ENCODE measurements at places on chromosomes 3 and 15.

DNA sequence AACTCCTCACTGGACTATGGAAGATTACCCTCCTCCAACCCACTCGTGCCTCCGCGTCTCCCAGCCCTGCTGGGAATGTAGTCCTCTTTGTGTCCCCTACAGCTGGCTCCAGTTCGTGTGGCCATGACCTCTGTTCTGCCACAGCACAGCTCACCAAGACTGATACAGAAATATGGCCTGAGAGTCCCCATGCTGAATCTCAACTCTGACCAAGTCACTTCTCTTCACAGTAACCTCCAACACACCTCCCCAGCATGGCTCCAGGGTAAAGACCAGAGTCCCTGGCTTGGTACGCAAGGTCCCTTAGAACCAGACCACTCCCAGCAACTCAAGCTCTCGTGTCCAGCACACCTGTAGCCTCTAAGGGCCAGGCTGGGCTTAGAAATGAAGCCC is 2.3 kb upstream of the COL7A1 start:
- DNase-seq: no peak

GRCh38 chr3:133532951-133533350 is 40.5 kb upstream of the CDV3 start:
- no peak for DNase-seq

GRCh38 chr3:56291244-56291680 is 177.0 kb downstream of the ERC2 start:
- DNase-seq: no peak

- no peak for DNase-seq
Measured at GRCh38 chr3:110504401-110504800, 567.2 kb upstream of the NECTIN3 start.

GRCh38 chr3:57041674-57042073 is 18.8 kb upstream of the SPATA12 start:
- DNase-seq: no peak

- no peak for DNase-seq
Measured at GRCh38 chr3:81378552-81379293, 382.7 kb downstream of the GBE1 start.

GRCh38 chr3:62951037-62951613 is 75.9 kb upstream of the CADPS start:
- no peak for DNase-seq

DNA sequence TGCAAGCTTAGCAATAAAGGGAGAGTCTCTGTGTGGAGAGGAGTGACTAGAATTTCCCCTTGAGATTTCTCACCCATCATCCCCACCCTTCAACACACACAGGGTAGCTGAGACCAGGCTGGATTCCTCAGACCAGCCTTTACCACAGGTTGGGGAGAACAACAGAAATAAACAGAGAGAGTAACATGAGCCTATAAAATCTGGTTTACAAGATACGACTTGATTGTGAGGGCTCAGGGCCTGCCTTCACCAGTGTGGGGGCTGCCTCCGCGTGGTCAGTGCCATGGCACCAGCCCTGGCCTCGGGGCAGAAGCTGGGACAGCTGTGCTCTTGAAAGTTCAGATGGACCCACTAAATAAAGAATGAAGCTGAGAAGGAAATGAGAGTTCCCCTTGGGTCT is 14.6 kb upstream of the MAGEF1 start:
- DNase-seq: no peak

GRCh38 chr3:164208821-164209220 is 869.5 kb downstream of the SI start:
- no peak for DNase-seq

GRCh38 chr3:62329971-62330370 is 43.4 kb downstream of the FEZF2 start:
- no peak for DNase-seq

- DNase-seq: no peak
Measured at GRCh38 chr3:43348350-43348749, 62.0 kb downstream of the SNRK start.

- no peak for DNase-seq
Measured at GRCh38 chr3:23341147-23341838, 138.2 kb downstream of the UBE2E2 start.

DNA sequence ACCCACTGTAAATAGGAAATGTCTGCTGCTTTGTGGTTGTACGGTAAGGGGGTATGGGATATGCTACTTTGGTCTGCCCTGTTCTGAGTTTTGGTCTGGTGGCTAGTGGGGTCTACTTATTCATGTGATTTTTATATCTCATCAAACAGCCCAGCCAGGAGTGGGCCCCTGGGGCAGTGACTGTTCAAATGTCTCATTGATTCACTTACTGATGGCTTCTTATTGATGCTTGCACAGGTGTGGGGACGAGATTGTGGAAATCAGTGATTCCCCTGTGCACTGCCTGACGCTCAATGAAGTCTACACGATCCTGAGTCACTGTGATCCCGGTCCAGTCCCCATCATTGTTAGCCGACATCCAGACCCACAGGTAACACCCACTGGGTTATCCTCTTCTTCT is 38.5 kb downstream of the STARD5 start:
- DNase-seq: no peak

- DNase-seq: no peak
Measured at GRCh38 chr3:39216176-39216790, 23.9 kb upstream of the XIRP1 start.

DNA sequence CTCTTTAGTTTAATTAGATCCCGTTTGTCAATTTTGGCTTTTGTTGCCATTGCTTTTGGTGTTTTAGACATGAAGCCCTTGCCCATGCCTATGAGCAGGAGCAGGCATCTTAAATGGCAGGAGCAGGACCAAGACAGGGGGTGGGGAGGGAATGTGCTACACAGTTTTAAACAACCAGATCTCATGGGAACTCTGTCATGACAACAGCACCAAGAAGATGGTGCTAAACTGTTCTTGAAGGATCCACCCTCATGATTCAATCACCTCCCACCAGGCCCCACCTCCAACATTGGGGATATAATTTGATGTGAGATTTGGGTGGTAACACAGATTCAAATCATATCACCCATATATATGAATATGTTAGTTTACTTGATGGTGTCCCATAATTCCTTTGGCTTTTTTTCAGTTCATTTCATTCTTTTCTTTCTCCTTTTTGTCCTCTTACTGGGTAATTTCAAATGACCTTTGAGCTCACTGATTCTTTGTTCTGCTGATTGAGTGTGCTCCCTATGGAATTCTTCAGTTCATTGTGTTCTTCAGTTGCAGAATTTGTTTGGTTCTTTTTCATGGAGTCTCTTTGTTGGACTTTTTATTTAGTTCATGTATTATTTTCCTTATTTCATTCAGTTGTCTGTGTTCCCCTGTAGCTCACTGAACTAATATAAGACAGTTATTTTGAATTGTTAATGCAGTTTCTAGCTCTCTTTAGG is 62.6 kb downstream of the DOCK3 start:
- DNase-seq: no peak

- DNase-seq: no peak
Measured at GRCh38 chr3:49378249-49378895, 20.2 kb upstream of the GPX1 start.

GRCh38 chr3:52053307-52054304 is 2.8 kb downstream of the DUSP7 start:
- no peak for DNase-seq

DNA sequence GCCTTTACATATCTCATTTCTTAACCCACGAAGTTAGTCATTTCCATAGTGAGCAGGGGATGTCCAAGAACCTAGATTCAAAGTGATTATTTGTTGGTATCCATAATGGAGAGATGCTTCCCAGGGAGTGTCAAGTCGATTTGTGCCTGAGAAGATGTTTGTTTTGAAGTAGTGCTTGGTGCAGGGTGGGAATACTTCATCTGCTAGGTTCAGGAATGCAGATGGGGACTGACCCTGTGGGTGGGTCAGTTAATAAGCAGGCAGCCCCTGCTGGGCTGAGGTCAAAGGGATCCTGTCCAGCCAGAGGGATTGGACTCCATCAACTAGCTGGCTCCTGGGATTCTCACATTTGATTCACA is 44.1 kb upstream of the VILL start:
- DNase-seq: no peak

DNA sequence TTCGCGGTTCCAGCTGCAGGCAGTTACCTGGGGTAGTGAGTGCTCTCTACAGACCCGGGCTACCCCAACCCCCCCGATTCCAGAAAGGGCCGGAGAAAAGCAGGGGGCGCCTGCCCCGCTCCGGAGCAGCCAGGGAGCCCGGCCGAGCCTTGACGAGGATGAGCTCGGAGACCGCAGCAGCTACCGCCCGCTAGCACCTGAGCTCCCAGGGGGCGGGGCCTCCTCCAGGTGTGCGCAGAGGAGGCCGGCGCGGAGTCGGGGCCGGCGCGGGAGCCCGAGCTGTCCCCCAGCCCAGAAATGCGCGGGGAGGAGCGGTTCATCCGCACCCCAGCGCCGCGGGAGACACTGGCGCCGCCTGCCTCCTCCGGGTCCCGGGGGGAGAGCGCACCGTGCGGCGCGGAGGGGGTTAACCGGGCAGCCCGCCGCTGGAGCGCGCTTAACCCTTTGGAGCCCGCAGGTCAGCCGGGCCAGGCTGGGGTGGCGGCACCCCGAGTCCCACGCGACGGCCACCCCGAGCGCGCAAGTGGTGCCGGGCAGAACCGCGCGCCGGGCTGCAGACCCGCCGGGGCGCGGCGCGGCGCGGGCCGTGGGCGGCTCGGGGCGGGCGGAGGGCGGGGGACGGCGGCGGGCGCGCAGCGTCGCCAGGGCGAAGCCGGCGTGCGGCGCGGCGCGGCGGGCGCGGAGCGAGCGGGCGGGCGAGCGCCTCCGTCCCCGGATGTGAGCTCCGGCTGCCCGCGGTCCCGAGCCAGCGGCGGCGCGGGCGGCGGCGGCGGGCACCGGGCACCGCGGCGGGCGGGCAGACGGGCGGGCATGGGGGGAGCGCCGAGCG is at the start of gene CACNA1D:
TSS of gene CACNA1D (plus strand) at position 649 of the 829 bp plus-strand sequence. CDS start 556 bp downstream, outside the sequence.
- DNase-seq: no peak

GRCh38 chr3:18401300-18401961 is 23.7 kb downstream of the SATB1 start:
- no peak for DNase-seq

- DNase-seq: no peak
Measured at GRCh38 chr15:43868406-43868805, 41.6 kb downstream of the WDR76 start.

GRCh38 chr3:132196113-132196512 is 121.1 kb upstream of the ACP3 start:
- no peak for DNase-seq

DNA sequence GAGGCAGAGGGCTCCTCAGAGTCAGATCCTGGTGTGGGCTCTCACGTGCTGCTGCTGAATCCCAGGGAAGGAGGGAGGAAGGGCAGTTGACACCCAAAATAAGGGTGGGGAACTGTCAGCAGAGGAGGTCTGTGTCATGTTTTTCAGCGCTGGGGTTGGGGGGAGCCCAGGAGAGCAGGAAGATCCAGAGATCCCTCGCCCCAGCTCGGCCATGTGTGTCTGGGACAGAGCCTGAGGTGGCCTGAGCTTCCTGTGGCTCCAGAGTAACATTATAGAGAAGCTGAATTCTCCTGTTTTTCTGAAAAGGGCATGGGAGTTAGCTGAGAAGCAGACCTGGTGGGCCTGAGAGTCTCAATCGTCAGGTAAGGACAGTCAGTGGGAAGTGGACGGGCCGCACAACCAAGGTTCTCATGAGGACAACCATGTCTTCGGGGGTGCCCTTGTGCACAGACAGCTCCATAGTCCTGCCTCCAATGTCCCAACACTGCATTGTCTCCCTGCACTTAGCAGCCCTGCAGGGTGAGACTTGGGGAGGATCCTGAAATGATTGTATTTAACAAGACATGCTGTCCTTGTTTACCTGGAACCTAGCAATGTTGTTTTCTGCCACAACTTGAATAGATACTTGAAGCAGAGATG is 18.4 kb downstream of the UMPS start:
- DNase-seq: no peak

- DNase-seq: no peak
Measured at GRCh38 chr15:89090791-89091626, 2.8 kb downstream of the ABHD2 start.

GRCh38 chr15:82999905-83000671 is 11.4 kb downstream of the C15orf40 start:
- DNase-seq: no peak

DNA sequence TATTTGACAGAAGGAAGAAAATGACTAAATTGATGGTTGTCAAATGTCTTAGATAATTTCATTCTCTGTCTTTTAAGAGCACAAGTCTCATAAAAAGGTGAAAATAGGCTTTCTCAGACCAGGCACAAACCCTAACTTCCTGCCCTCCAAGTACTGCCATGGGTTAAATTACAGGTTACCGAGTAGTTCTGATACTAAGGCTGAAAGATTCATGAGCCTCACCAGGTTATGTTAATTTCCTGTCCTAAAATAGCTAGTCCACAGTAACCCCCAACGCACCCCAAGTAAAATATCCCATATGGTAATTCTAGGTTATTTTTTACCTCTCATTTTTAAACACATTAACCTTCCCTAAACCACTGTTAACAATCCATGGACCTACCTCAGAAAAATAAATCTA is 42.0 kb downstream of the GSK3B start:
- DNase-seq: no peak

- DNase-seq: no peak
Measured at GRCh38 chr3:167736264-167736787, 805 bp downstream of the SERPINI1 start.

DNA sequence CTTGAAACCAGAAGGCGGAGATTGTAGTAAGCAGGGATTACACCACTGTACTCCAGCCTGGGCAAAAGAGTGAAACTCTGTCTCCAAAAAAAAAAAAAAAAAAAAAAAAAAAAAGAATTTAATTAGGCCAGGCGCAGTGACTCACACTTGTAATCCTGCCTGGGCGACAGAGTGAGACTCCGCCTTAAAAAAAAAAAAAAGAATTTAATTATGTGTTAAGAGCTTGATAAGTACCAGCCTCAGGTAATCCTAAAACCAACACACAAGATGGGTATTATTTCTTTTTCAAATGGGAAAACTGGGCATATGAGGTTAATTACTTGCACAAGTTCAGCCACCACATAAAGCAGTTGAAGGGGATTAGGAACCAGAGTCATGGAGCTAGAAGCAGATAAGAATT is 49.0 kb downstream of the PBRM1 start:
- DNase-seq: no peak

DNA sequence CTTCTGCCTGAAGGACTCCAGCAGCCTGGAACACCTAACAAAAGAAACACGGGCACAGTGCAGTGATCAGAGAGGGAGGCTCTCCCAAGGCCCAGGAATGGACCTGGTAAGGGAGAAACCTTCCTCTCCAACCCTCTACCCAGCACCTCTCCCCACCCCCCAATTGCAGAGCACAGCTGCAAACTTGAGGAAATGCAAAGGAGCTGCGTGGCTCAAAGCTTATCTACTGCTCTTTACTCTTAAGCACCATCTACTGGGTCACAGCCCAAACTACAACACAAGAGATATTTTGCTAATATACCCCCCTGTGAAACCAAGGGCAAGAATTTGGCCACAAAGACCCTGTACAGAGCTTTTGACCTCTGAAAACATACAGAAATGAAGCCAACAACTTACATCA is 328.3 kb downstream of the OXSM start:
- DNase-seq: no peak

DNA sequence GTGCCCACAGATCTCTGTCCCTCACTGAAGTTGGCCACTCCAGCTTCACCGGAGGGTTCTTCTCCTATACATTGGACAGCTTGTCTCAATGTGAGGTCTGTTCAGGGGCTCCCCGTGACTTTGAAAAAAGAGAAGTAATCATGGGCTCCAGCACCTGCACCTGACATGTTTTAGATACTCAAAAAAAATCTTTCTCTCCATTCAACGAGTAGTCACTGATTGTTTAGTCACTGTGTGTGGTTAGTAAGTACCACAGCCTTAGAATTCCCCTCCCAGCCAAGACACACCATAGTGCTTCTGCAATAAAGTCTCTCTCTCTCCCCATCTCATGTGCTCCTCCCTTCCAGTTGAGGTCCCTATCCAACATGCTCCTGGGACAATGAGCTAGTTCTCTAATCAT is 18.6 kb downstream of the CCR9 start:
- DNase-seq: no peak
